IPS DF 19.7 (cell line): ENCODE measurements at places on chromosomes 12 and 14.

DNA sequence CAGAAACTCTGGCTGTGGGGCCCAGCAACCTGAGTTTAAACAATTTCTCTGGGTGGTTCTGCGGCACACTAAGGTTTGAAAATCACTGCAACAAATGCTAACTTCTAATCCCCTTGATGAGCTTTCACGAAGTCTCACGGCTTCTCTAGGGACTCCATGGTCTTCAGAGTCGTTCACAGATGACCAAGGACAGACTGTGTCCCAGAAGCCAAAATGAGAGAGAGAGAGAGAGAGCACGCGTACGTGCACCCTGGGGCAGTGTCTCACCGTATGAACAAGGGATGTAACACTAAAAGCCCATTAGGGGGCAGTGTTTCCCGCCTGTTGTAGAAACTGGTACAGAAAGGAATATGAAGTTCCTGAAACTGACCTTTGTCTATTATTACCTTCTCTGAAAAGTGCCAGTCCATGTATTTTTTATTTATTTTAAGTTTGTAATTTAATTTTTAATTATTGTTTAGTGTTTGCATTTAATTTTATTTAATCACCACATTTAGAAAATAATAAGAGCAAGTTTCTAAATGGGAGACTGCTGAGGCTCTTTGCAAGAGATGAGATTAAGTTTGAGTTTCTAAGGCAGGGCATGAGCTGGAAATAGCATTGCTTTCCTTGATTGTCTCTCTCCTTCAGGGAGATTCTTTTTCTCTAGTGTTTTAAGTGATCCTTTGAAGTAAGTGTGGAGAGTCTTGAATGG is 3.4 kb downstream of the APOLD1 start:
- peak; percentile 48 for DNase-seq

DNA sequence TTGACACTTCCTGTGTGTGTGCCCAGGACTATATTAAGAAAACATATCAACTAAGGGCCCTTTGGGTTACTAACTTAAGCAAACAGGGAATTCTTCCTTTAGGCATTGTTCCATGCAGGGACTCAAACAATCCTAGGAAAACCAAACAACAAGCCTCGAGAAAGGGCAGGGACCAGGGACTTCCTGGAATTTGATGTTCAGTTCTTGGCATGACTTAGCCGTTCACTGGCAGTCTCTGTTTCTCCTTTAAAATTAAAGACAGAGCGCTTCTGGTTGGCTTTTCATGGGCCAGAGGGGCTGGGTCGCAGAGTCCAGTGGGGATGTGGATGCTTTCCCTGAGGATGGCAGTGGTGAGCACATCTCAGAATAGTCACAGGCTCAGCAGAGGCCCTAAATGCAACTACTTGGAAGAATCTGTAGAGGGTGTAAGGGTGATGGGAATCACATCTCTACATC is 35.2 kb downstream of the RNFT2 start:
- DNase-seq: no peak

- no peak for DNase-seq
Observed at GRCh38 chr12:85698937-85699336, 137.3 kb downstream of the RASSF9 start.

GRCh38 chr14:88043529-88044443 is 38.9 kb downstream of the GPR65 start:
- no peak for DNase-seq

DNA sequence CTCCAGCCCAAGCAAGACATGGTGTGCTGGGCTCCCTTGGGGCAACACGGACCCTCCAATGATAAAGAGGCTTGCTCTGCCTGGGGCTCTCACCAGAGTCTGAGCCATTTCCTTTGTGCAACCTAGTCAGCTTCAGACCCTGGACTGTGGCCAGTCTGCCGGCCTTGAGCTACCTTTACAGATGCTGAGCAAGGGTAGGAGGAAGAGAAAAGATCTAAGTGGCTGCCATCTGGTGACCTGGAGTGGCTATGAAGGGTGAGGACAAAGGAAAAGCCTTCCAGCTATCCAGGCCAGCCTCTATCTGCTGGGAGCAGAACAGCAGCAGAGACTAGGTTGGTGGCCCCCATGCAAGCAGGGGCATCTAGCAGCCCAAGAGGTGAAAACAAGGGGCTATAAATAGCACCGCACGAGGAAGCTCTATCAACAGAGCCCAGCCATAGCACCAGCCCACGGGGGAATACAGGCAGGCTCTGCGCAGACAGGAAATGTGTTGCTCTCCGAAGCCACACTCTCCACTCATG is 230.1 kb downstream of the FOXN3 start:
- DNase-seq: no peak

DNA sequence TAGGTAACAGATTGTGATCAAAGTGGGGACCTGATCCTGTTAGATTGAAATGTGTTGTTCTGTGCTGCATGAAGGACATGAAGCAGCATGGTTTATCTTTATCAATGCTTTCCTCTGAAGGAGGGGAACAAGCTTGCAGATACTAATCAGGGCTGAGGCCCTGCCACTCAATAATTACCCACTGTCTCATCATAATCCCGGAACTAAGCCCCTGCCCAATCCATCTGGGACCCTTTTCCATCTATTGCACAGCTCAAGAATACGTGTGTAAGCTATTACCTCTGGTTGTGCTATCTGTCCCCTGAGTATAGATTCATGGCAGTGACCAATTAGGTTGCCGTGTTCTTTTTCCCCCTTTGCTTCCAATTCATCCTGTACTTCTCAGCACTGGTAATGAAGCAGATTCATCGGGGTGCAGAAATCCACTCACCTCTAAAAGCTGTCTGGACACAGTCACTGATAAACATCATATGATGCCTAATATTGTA is 67.8 kb downstream of the OTX2 start:
- no peak for DNase-seq

DNA sequence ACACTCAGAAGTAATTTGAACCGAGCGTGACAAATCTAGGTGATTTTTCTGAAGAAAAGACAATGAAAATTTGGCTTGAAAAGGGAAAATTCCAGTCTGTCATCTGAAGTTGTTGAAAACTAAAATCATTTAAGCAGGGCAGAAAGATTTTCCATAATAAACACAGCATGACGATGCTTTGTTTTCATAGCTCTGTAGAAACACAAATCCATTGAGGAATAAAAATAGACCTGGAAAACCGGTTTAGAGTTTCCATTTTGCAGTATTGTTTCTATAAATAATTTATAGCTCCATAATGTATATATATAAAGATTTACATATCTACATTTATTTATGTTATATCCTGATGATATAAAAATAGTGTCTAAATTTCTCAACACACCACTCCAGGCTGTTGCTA is 1918.5 kb upstream of the FLRT2 start:
- no peak for DNase-seq

- DNase-seq: no peak
Observed at GRCh38 chr14:88426271-88426670, 40.8 kb downstream of the SPATA7 start.

DNA sequence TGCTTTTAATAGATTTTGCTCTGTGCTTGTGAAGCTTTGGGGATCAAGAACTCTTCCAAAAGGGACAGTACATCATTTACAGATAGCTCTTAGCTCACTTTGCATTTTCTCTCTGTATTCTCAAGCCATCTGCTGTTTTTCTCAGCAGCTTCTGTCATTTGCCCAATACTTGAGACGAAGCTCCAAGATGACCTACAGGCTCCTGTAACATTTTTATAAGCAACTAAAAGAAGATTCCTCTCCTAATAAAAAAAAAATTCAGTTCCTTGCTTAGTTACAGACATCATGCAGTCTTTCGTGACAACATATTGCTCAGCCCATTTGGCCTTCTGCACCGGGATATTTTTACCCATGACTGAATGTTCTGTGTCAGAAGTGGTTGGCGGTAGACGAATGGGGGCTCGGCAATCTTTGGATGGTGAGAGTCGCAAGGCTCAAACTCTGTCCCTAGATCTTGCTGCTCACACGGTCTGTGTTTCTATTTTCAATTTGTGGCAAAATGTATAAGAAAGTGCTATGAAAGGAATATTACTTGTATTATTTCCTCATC is 215.6 kb downstream of the FSCB start:
- no peak for DNase-seq

DNA sequence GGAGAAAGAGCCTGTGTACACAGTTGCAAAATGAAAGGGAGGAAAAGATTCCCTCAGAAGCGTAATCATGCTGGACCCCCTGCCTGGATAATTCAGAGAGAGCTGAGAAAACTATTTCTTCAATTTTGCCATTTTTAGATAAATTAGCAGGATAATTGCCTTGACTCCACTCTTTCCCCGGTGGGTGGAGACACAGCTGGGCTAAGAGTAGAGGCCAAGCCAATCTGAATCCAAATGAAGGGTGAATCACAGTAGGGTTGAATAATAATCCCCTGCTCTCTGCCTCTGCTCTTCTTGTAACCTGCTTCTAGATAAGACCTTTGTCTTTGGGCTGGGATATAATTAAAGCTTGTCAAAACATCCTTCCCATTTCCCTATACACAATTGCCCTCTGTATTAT is 150.1 kb downstream of the CAPZA3 start:
- DNase-seq: no peak

GRCh38 chr14:91173221-91173670 is 59.4 kb downstream of the DGLUCY start:
- peak; percentile 20 for DNase-seq

DNA sequence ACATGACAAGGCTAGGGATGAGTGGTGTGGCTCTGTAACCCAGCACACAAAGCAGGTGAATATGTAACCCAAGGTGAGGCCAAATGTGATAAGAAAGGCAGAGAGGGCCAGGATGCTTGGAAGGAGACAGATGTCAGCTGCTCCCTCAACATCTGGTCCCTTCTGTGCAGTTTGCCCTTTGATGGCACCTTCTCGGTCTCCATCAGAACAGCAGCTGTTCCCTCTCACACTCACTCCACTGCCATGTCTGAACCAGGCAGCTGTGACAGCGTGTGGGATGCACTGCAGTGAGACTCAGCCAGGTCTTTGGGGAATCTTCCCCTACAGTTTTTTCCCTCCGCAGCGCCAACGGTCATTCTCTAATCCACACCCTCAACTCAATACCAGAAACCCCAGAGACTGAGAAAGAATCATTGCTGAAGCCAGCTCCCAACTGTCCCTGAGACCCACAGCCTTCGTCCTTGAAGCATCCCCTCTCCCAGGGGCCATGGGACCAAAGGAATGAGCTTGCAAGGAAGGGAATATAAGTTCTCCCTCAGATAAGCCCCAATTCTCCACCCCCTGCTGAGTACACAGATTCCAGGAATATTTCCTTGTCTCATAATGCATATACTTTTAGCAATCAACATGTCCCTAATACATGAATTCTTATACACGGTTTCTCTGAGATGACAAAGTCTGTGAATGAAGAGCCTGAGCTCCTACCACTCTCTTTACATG is 230.0 kb downstream of the GLT1D1 start:
- DNase-seq: no peak

GRCh38 chr12:121776190-121777098 is 17.0 kb downstream of the RHOF start:
- DNase-seq: no peak

- DNase-seq: no peak
Observed at GRCh38 chr12:69339999-69340398, 8.2 kb upstream of the LYZ start.

GRCh38 chr14:95531969-95532368 is 2.9 kb upstream of the GLRX5 start:
- no peak for DNase-seq

GRCh38 chr12:68007033-68007432 is 17.8 kb downstream of the IFNG-AS1 start:
- no peak for DNase-seq

DNA sequence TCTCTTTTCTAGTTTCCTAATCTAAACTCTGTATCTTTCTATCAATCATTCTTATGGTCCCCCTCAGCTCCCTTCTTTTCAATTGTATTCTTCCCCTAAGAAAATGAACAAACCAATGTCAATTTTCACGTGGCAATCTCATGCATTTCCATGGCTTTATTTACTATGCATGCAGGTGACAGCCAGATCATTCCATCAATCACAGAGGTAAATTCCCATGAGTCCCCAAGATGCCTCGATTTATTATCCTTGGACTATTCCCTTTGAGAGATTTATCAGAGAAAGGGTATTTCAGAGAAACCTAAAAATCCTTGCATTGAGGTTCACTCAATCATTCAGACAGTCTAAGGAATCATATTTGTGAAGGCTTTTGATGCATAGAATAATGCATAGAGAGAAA is 301.2 kb downstream of the DIO2 start:
- DNase-seq: no peak

- DNase-seq: no peak
Observed at GRCh38 chr14:89470401-89470800, 53.4 kb upstream of the FOXN3 start.

- no peak for DNase-seq
Observed at GRCh38 chr14:65263177-65263788, 149.2 kb upstream of the FUT8 start.

GRCh38 chr14:52641745-52642144 is 53.6 kb downstream of the ERO1A start:
- DNase-seq: no peak

DNA sequence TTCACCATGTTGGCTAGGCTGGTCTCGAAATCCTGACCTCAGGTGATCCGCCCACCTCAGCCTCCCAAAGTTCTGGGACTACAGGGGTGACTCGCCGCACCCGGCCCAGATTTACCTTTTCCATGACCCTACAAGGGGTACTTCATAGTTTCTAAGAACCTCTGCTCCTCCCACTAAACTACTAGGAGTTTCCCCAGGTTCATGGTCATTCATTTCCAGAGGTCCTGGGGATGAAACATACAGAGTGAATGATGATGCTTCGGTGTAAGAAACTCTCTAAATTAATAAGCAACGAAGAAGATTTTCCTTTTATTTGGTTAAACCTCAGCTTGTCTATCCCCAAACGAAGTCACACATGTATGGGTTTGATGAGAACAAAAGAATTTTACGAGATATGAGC is 56.9 kb downstream of the AMN start:
- DNase-seq: no peak

DNA sequence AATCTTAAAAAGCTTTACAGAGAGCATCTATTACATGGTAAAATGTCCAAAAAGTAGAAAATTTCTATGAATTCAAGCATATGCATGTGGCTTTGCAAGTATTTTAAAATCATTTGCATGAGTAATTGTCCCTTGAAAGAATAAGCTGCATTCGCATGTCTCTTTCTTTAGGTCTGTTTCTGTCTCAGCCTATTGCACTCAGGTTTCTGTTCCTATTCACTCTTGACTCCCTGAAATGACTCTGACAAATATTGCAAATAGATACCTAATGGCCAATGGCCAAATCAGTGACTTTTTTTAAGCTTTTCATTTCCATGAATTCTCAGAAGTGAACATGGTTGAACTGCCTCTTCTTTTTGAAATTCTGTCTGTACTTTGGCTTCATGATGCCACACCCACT is 6.4 kb upstream of the TTC8 start:
- DNase-seq: no peak

DNA sequence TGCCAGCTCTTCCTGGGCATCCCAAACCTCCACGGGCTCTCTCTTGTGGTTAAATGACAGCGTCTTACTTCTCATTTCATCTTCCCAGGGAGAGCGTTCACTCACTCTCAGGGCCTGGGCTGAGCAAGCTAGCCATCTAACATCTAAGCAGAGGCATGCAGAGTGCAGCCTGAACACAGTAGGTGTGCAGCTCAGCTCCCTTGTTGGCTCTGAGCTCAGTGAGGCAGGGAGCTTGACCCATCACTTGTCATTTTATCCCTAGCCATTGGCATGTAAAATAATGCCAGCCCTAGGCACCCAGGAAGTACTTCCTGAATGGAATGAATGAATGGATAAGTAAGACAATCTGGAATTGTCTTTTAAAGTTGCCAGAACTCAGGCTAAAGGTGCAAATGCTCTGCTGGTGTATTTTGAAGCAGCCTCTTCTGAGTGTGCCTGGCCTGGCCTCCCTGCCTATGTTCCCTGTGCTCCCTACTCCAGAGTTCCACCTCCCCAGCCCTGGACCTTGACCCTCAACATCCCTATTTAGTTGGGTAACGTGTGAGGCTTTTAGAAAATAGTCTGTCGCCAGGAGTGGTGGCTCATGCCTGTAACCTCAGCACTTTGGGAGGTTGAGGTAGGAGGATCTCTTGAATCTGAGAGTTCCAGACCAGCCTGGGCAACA is 9.5 kb upstream of the MEG3 start:
- no peak for DNase-seq
